ENCODE measurements at places on chromosomes 7 and 10.
A peak's percentile ranks its signal among the peaks of the same experiment; 100 is the strongest.

GRCh38 chr10:119198438-119198837 lies 8.9 kb upstream of the GRK5 start:
- DNase-seq: no peak

GRCh38 chr10:122062831-122063674 lies 74.1 kb downstream of the TACC2 start:
- DNase-seq: peak; percentile 83

DNA sequence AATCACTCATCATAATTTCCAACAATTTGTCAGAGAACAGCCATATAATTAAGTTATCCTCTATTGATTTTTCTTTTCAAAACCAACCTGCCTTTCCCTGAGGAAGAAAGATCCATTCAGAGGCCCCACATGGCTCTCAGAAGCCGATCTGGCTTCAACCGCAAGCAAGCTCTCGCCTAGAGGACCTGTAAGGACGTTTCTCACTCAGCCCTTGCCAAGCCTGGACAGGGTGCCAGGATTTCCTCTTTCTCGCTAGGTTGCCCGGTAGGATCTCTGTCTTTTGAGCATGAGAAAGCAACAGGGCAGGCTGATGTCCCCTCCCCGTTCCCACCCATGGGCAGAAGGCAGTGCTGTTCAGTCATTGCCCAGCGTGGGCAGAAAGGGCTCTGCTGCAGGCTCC lies 13.0 kb downstream of the AIFM2 start:
- DNase-seq: no peak

DNA sequence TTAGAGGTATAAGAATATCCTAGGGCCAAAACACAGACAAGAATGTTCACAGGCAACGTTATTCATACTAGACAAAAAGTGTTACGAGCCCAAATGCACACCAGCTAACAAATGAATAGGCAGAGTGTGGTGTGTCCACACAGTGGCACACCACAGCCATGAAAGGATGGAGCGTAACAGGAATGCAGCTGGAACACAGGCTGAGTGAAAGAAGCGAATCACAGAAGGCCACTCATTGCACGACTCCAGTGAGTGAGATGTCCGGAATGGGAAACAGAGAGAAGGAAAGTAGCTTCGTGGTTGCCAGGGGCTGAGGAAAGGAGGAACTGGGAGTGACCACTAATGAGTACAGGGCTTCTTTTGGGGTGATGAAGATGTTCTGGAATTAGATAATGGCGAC lies 198.8 kb downstream of the TNS3 start:
- DNase-seq: peak; percentile 15

DNA sequence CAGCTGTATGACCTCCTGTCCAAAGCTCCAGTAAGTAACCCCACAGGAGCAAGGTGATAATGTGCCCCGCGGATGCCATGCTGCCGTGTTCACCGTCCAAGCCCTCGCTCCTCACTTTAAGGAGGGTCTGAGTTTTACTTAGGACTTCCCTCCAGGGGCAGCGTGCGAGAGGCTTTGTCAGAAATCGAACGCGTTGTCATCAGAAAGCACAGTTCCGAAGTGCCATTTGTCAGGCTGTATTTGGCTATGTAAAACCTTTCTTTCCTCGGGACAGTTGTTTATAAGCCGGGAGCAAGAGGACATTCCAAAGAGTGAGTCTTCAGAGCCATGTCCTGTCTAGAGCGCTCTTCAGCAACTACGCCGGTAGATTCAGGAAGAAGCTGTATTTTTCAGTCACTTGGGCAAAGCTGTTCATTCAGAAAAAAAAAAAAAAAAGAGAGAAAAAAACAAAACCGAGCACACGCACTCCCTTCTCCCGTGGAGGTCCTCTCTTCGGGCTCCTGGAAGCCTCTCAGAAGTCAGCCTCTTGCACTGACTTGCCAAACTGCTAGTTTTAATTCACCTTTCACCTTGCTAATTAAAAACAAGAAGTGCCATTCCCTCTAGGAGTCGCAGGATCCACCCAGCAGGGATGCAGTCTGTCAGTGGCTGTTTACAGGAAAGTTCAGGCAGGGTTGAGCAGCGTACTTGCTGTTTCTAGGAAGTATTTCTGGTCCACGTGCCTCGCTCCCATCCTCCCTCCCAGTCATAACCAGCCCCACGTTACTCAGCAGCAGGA lies at the start of gene SEMA3E:
Gene SEMA3E (minus strand): TSS at position 676 of the 778 bp plus-strand sequence.
- no peak for DNase-seq

DNA sequence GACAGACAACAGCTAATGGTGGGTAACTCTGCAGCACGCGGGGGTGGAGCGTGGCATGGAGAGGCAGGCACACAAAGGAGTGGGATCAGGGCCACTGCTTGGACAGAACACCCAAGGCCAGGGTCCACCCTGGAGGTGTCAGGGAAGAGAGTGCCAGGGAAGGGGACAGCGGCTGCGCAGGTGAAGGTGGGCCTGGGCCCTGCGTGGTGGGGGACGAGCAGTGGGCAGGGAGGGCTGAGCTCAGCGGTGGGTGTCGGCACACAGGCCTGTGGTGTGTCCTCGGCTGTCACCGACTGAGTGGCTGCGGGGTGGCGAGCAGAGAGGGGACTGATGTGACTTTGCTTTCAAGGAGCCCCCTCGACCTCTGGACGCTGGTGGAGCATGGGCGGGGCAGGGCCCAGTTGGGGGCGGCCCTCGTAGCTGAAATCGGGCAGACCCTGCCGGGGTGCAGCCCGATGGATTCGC lies 8.4 kb upstream of the SCART1 start:
- no peak for DNase-seq

DNA sequence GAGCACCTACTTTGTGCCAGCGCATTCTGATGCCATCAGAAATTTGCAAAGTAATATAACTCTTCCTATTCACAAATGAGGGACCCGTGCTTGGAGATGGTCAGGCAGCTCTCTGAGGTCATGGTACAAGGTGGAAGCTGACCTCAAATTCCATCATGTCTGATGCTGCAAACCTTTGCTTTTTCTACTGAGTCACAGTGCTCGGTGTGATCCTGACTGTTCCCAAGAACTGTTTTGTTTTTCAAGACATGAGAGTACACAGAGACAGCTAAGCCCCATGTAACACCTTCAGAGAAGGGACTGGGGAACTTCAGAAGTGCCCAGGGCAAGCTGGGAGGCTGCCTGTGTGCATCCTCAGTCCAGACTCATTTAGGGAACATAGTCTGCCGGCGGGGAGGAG lies 111.3 kb downstream of the FRMD4A start:
- no peak for DNase-seq

DNA sequence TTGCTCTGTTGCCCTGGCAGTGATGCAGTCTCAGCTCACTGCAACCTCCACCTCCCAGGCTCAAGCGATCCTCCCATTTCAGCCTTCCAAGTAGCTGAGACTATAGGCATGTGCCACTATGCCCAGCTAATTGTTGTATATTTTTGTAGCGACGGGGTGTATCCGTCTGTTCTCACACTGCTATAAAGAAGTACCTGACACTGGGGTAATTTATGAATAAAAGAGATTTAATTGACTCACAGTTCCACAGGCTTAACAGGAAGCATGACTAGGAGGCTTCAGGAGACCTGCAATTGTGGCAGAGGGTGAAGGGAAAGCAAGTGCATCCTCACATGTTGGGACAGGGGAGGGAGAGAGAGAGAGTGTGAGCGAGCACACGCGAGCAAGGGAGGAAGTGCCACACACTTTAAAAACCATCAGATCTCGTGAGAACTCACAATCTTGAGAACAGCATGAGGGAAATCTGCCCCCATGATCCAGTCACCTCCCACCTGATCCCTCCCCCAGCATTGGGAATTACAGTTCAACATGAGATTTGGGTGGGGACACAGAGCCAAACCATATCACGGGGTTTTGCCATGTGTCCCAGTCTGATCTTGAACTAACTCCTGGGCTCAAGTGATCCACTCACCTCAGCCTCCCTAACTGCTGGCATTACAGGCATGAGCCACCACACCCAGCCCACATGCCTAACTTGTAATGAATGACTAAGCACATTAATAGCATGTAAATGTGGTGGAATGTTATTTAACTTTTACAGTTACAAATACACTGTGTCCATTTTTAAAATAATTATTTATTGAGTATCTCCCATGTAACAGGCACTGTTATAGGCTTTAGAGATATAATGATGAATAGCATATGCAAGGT lies 65.5 kb downstream of the RALA start:
- no peak for DNase-seq

DNA sequence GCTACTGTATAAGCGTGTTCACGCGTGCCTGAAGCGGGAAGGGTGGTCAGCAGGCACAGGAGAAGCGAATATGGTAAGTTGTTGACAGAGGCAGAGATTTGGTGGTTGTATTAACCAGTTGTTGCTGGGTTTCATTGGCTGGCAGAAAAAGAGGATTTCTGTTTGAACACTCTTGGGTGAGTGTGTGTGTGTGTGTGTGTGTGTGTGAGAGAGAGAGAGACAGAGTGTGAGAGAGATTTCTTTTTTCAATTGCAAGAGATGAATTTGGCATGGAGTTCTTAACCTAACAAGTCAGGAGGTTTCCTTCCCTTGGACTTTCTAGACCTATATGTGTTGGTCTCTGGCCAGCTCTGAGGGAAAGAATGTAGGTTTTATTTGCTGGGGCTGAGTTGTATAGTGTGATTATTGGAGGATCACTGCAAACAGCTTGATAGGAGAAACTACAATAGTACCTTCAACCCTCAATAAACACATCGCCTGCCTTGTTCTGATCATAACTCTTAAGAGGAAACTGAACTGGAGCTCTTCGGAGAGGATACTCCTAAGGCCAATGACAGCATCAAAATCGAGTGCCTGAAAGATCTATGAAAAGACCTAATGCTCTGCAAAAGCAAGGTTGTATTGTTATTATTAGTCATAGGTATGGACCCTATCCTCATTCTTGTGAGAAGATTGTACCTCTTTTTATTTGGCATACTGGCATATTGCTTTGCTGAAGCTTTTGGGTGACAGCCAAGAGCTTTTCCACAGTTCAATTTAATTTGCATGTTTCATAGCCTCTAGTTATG lies 1.2 kb downstream of the MCU start:
- DNase-seq: no peak

GRCh38 chr10:70561558-70561957 lies 41.0 kb downstream of the PRF1 start:
- DNase-seq: no peak

DNA sequence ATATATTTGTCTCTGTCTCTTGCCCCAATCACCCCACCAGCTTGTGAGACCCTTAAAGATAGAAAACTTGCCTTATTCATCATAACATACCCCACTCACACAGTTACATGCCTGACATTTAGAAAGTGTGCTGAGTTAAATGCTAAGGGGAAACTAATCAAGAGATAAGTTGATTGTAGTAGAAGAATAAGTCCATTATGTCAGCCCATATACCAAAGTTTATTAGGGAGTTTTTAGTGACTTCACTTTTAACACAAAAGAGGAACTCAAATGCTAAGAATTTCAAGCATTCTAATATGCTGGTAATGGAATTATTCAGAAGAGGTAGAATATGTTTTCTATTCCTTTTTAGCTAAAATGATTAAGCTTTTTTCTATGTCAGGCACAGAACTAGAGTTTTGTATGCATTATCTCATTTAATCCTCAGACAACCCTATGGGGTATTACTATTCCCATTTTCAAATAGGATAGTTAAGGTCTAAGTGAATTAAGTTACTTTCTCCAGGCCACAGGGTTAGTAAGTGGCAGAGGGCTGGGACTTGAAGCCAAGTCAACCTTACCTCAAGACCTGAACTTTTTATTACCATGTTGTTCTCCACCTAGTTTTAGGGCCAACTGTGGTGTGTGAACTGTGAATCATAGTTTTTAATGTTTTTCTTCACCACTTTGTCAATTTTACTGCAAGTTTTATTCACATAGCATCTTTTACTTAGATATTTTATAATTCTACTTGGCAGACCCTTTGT lies 19.6 kb downstream of the ASAH2 start:
- DNase-seq: no peak

DNA sequence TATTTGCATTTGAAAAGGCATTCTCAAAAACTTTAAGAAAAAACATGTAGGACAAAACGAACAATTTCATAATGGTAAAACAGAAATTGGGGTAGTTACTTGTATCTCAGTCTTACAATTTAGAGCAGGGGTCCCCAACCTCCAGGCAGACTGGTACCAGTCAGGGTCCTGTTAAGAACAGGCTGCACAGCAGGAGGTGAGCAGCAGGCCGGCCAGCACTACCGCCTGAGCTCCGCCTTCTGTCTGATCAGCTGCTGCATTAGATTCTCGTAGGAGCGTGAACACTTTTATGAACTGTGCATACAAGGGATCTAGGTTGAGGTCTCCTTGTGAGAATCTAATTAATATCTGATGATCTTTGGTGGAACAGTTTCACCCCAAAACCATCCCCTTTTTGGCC lies 77.3 kb downstream of the SEMA3A start:
- no peak for DNase-seq

DNA sequence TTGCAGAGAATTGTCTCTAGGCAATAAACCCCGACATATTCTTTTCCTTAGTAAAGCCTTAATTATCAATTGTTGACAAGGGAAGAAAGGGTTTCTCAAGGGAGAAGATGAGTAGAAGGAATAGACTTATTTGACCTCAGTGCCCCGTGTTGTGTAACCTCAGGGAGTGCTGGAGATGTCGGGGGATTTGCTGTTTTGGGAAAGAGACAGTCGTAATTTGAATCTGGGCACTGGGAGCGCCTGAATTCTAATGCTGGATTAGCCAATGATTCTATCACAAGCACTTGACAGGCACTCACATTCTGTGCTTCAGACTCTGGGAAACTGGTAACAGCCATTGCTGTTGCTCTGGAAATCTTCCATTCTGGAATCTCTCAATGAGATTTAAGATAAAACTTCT lies 13.8 kb upstream of the LMOD2 start:
- no peak for DNase-seq

DNA sequence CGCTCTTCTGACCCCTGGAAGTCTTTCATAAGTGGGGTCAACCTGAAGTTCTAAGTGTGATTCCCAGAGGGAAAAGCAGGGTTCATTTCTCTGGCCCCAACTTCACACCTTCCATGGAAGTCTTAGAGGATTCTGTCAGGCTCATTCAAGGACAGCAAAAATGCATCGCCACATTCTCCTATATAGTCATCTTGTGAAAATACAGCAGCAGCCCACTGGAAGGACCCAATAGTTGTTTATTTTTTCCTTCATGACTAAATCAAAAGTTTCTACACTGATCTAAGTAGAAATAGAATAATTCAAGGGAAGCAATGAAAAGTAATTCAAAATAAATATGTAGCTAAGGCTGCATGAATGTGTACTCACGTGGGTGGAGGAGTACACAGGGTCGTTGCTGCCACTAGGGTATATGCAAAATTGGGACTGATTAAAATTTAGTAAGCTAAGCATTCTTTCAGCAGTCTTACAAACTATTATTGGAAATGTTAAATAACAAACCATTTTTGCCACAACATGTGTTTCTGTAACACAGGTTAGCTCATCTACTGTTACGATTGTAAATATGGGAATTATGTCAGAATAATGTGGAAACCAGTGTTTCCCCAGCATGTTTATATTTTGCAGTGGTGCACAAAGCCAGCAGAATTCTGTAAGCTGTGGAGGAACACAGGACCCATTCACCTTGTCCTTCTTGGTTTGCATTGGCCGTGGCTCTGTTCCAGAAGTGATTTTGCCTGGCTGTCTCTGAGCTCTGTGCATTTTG lies 33.5 kb downstream of the EEPD1 start:
- no peak for DNase-seq

- DNase-seq: no peak
Measured at GRCh38 chr7:125355899-125356298, 426.3 kb upstream of the POT1 start.

Measured in HFF-Myc (cell line).